Uterus (tissue), 4 donors: ENCODE measurements at places on chromosomes 13 and 19. TPM values are rescaled to one million over a fixed set of nuclear protein-coding genes. Genes with fewer than 3 reads are reported as not detected.
A peak's percentile ranks its signal among the peaks of the same experiment; 100 is the strongest.

The KISS1R gene
- total RNA-seq: not detected

The MAP4K1 gene
- 4.5 TPM for total RNA-seq

The AMER2 gene
- not detected for total RNA-seq

The SHANK1 gene
- total RNA-seq: 6.5 TPM

The CATSPERD gene
- total RNA-seq: not detected

DNA sequence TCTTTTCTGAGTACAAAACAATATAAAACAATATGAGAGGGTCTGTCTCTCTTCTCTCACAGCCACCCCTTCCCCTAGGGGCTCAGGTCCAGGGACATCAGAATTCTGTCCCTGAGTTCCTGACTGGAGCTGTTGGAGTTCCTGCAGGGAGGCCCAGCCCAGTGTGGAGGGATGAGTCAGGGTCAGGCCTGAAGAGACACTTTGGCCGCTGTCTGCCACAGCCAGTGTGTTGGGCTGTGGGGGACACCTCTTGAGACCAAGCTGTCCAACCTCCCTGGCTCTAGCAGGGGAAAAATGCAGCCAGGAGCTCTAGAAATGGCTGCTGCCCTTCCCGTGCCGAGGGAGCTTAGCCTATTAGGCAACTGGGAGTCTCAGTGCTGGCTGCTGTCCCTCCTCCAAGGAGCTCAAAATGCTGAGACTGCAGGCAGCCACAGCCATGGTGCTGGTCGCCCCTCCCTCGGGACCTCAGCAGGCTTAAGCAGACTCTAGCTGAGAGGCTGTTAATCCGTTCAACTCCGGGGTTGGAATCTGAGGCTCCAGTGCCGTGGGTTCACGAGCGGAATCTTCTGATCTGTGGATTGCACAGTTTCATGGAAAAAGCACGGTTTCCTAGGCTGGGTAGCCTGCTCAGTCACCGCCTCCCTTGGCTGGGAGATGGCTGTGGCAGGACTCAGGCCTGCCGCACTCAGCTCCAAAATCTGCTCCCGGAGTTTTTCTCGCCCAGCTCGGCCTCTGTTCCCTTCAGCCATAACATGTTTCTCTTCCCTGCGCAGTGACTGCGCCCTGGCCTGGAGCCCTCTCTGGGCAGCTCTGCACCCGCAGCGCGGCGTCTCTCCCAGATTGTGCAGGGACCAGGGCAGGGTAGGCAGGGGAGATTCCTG is 3.8 kb upstream of the ZNF626 start:
- DNase-seq: no peak

GRCh38 chr19:47305309-47305751 is 4.3 kb upstream of the C5AR1 start:
- DNase-seq: peak; percentile 73

GRCh38 chr13:31733066-31733465 is 6.3 kb upstream of the RXFP2 start:
- no peak for DNase-seq

GRCh38 chr13:107258599-107259187 is 690.8 kb upstream of the ARGLU1 start:
- no peak for DNase-seq

GRCh38 chr19:6999933-7000332 is 21.3 kb downstream of the MBD3L2B start:
- no peak for DNase-seq

GRCh38 chr19:5001615-5002014 is 32.7 kb downstream of the KDM4B start:
- DNase-seq: no peak

- no peak for DNase-seq
These were observed 28.9 kb upstream of the ZNF729 start for GRCh38 chr19:22257381-22257780.

DNA sequence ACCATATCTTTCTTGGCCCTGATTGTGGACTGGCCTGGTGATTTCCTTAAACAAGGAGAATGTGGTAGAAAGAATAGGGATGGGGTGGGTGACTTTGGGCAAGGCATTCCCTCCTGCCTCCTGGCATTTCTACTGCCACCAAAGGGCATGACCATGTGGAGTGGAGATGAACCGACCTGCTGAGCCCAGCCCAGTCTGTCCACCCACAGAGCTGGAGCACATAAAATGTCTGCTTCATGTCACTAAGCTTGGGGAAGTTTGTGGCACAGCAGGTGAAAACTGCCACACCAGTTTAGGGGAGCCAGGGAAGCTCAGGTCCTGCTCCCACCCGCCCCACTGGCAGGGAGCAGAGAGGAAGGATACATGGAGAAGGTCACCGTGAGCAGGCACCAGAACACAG is 6.3 kb downstream of the TMEM161A start:
- no peak for DNase-seq

DNA sequence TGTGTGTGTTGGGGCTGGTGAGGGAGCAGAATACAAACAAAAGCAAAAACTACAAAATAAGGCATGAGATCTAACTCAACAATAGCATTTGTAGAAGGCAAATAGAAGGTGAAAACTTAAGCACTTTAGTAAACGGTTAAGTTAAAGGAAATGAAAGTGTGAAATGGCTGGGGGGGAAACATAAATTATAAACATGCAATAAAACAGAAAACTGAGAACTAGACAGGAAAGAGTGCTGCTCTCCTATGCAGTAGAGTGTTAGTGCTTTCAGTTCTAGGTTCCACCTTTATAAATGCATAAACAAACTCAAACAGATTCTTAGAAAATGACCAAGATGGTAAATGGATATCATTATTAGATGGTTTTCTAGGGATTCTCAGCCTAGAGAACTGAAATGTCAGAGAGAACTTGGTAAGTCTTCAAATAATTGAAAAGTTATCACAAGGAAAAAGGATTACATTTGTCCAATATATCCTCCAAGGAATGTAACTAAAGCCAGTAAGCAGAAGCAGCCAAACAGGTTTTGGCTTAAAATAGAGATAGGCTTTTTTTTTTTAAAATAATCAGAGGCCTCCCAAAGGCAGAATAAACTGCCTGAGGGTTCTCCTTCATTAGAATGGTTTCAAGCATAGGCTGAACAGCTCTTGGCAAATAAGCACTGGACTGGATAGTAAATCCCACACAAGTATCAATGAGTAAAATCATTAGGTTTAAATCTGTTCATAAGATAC is 23.3 kb downstream of the RBM26 start:
- no peak for DNase-seq
